ENCODE measurements at places on chromosomes 12 and 14. TPM values are rescaled to one million over a fixed set of nuclear protein-coding genes. Genes with fewer than 3 reads are reported as not detected.

TDRD9 gene
- 7.3 TPM for polyA plus RNA-seq

SERPINA5 gene
- 12.9 TPM for polyA plus RNA-seq

AACS gene
- 25.7 TPM for polyA plus RNA-seq

CLEC7A gene
- 4.1 TPM for polyA plus RNA-seq

RIN3 gene
- 8.4 TPM for polyA plus RNA-seq

DNA sequence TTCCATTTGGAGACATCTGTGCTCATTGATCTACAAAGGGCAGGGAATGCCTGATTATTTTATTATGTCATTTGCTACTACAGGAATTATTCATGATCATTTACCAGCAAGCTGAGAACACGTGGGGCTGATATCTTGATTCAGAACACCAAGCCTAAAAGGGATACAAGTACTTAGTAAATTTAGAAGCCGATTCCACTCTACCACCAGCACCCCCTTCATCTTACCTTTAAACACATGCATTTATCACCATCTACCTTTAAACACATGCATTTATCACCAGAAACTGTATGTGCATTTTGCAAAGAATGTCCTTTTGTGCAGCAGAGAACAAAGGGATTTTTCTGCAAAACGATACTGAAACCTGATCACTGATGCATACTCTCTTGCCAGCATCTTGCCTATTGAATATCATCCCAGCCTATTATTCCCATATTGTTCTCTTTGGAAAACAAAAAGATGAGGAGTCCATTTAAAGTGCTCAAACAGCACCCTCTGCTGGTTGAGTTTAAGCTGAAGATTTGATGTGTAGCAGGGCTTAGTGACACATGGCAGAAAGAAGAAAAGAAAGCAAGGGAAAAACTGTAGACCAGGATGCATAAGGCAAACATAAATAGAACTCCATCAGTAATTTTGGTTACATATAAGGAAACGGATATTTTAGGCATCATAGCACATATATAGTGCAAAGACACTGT, 132.6 kb upstream of the PLEKHG7 start:
- DNase-seq, result peak; percentile 68

DNA sequence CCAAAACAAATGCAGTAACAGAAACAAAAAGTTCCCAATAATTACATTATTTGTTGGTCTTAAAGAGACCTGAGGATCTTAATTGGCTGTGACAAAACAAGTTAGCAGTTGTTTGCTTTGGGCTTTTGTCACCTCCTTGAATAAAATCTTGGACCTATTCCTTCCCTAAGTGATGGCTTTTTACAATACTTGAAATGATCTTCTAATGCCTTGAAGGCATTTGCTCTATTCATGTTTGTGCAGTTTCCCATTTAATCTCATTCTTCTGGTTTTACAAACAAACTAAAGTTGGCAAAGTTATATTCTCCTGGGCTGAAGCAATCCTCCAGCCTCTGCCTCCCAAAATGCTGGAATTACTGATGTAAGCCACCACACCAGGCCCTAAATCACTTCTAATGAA, 98.8 kb downstream of the OSBPL8 start:
- DNase-seq, result no peak

- DNase-seq, result no peak
These were observed 61.7 kb upstream of the BCL2L14 start for GRCh38 chr12:12008931-12009611.

DNA sequence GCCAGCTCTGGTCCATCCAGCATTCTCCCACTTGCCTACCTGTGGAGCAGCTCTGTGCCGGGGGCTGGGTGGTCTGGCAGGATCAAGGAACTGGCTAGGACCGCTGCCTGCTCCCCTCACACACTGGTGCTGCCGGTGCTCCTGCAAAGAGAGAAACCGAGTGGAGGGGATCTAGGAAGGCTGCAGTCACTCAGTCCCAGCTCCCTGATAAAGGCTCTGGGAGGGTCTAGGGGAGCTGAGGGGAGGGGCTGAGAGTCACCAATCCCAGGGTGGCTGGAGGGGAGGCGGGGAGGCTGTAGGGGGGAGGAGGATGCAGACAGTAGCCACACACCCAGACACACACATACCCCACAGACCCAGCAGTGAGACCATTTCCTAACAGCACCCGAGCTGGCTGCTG, at the start of gene TAC3:
Gene TAC3 (minus strand): TSS at position 182 of the 400 bp plus-strand sequence. CDS start 732 bp downstream, outside the sequence.
- no peak for DNase-seq

GRCh38 chr12:104263580-104264358, 39.8 kb upstream of the EID3 start:
- DNase-seq, result no peak

GRCh38 chr14:94337274-94337673, 14.1 kb upstream of the SERPINA6 start:
- no peak for DNase-seq

- DNase-seq, result no peak
These were observed 64.2 kb downstream of the ERH start for GRCh38 chr14:69333791-69334337.

DNA sequence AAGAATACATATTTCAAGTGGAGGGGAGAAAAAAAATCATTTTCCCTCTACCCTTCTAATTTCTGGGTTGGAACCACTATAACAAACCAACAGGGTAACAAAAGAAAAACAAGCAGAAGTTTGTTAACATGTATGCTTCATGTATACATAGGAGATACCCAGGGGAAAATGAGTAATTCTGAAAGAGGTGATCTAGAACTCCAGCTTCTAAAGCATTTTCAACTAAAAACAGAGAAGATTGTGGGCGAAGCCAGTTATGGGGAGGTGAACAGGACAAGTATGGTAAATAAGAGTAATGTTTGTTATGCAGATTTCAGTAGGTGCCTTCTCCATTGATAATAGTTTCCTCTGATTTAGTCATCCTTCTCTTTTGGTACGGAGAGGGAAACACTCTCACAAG, 16.7 kb downstream of the FNTB start:
- no peak for DNase-seq

DNA sequence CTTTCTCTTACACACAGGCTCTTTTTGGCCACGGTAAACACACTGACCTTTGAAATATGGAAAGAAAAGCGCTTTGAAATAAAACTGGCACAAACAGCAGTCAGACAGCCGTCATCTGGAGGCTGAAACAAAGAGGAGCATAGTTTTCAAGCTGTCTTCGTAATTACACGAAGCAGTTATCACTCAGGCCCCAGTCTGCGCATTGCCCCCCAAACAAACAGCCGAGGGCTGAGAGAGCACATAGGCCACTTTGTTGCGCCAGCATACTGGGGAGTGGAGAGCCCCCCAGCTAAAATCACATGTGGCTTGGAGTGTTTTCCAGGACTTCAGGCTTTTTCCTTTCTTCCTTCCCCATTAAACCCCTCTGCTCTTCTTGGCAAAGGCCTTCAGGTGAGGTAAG, 142.9 kb upstream of the BTG1 start:
- DNase-seq, result no peak

DNA sequence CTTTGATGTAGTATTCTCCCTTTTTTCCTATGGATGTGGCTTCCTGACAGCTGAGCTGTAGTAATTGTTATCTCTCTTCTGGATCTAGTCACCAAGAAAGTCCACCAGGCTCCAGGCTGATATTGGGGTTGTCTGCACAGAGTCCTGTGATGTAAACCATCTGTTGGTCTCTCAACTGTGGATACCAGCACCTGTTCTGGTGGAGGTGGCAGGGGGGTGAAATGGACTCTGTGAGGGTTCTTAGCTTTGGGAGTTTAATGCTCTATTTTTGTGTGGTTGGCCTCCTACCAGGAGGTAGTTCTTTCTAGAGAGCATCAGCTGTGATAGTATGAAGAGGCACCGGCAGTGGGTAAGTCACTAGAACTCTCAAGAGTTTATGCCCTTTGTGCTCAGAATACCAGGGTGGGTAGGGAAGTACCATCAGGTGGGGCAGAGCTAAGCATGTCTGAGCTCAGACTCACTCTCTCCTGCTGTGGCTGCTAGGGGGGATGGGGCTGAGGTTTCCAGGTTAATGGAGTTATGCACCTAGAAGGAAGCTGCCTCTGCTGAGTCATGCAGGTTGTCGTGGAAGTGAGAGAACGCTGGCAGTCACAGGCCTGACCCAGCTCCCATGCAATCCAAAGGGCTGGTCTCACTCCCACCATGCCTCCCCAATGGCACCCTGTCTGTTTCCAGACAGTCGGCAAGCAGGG, 3.0 kb upstream of the TAS2R14 start:
- no peak for DNase-seq

- DNase-seq, result peak; percentile 29
These were observed 80.9 kb downstream of the SLC41A2 start for GRCh38 chr12:104877103-104877705.

DNA sequence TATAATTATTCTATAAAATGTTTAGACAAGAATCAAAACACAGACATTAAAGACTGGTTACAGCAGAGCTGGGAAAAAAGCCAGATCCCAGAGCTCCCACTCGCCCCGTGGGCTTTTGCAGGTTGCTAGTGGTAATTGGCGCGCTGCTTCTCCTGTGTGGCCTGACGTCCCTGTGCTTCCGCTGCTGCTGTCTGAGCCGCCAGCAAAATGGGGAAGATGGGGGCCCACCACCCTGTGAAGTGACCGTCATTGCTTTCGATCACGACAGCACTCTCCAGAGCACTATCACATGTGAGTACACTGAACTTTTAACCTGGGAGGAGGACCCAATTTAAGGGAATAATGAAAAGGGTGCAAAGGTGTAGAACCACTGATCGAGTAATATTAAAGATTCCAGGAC, 7.5 kb downstream of the TMEM52B start:
- no peak for DNase-seq

Data from renal cortex interstitium (tissue), 15 donors.